ENCODE measurements at places on chromosomes 2 and 18.

DNA sequence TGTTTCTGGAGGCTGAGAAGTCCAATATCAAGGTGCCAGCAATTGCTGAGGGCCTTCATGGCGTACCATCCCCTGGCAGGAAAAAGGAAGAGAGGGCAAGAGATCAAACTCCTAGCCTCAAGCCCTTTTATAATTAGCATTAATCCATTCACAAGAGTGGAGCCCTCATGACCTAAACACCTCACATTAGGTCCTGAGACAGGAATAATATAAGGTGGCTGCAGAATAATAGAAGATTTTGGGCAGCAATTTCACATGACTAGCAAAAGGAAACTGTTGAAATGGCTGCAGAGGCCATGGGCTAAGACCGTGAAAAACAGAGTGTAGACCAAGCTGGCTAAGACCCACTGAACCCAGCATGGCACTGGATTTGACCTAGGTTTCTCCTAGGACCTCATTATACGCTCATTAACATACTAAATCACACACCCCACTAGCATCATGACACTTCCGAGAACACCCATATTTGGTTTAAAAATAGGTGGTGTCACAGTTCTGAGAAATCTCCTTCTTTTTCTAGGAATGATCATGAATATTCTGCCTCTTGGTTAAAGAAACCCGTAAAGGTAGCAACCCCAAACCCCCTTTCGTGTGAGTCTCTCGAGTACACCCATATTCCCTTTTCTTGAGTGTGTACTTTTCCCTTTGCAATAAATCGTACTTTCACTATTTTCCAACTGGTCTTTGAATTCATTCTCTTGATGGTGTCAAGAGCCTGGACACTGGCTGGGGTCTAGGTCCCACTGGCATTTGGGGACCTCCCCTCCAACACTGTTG, 3.1 kb upstream of the MYCN start:
- DNase-seq, result no peak

DNA sequence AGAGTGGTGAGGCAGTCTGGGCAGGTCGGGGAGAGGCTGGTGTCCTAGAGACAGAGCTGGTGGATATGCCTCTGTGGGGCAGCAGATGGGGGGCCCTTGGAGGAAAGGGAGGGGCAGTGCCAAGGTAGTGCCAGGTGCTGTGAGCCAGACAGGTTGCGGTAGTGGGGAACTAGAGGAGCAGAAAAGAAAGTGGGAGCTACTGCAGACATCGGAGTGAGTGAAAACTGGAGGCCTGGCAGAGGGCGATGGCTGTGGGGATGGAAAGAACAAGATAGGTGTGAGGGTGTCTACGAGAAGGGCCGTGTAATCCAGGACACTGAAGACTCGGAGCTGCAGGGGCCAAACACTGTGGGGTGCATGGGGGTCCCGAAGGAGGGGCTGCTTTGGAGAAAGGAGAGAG, 21.7 kb downstream of the C1QL2 start:
- DNase-seq, result no peak

GRCh38 chr2:68537809-68538208, 70.4 kb downstream of the APLF start:
- no peak for DNase-seq

- DNase-seq, result no peak
Measured at GRCh38 chr2:239727776-239728600, 297.2 kb downstream of the NDUFA10 start.

- DNase-seq, result no peak
Measured at GRCh38 chr18:37385846-37386778, 179.5 kb downstream of the CELF4 start.

DNA sequence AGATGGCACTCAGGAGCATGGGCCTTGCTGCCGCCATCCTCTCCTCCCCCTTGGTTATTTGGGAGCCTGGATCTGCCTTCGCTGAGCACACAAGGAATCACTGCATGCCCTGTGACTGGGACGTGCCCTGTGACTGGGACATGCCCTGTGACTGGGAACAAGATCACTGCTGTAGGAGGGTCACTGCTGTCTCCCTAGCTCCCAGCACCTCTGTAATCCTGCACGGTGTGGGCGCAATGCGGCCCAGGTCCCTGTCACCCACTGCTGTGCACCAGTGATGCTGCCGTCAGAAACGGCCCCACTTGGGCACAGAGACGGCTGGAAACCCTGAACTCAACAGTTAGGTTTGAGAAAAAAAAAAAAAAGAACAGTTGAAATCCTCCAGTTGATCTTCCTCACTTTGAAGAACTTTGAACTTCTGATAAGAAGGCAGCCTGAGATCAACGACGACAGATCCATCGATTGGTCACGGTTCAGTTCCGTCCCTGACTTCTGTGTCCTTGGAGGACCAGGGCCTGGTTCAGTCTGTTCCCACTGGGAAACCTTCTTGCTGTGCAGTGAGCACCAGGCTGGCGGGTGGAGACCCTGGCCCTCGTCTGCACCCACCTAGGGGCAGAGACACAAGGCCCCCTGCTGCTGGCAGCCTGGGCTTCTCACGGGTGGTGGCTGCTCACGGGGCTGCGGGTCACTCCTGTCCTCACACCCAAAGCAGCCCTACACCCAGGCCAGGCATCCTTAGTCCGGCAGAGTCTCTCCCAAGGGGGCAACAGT, 125.9 kb downstream of the PXDN start:
- DNase-seq, result no peak

GRCh38 chr2:51662187-51662586, 630.3 kb upstream of the NRXN1 start:
- no peak for DNase-seq

DNA sequence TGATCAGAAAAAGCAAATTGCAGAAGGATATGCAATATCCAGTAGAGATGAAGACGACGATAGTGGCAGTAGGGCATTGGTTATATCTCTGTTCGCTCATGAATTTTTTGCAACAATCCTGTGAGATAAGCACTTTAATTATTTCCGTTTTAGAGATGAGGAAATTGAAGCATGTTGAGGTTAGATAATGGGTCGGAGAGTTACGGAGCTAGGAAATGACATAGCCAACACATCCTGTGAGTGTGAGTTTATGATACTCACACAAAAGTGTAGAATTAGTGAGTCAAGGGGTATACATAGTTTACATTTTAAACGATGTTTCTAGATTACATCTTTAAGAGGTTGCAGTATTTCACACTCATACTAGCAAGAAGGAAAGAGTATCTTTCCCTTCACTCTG, 123.1 kb upstream of the ARL4C start:
- DNase-seq, result no peak

DNA sequence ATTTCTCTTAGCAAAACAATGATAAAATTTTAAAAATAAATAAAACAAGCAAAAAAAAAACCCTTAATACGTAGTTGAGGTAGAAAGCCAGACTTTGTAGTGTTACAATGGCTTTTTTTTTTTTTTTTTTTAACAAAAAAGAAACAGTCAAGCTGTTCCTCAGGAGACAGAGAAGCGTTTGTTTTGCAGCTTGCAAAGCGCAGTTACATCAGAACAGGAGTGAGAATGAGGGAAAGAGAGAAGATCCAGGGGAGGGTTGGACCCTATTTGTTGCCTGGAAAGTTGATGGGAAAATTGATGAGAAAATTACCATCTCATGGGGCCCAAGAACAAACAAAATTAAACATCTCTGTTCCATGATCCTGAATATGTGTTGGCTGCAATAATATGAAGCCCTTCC, 146.5 kb downstream of the NETO1 start:
- no peak for DNase-seq

GRCh38 chr2:204335451-204336058, 209.7 kb upstream of the PARD3B start:
- DNase-seq, result no peak

DNA sequence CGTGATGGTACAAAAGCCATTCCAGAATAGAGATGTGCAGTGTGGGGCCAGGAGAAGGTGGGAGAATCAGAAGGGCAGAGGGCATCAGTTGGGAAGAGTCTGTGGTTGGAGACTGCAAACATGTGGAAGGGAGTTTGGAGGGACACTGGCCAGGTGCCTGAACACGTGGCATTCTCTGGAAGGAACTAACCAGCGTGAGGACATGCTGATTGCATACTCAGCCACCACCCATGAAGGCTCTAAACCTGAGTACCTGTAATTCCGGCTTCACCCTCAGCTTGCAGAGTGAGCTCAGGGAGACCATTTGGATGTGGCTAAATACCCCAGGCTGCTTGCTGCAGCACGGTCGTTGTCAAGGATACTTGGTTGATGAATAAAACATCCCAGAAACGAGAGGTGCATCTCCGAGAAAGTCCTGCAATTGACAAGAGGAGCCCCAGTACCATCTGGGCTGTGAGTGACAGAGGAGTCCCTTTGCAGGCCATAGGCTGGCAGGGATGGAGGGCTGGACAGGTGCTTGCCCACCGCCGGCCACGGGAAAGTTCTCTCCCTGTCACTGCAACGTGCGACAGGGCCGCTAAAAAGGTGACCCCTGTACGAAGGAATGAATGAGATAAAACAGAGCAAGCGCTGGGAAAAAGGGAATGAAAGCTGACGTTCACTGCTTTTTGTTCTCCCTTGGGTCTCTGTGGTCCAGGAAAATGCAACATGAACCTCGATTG, 5.0 kb downstream of the ACKR3 start:
- no peak for DNase-seq

DNA sequence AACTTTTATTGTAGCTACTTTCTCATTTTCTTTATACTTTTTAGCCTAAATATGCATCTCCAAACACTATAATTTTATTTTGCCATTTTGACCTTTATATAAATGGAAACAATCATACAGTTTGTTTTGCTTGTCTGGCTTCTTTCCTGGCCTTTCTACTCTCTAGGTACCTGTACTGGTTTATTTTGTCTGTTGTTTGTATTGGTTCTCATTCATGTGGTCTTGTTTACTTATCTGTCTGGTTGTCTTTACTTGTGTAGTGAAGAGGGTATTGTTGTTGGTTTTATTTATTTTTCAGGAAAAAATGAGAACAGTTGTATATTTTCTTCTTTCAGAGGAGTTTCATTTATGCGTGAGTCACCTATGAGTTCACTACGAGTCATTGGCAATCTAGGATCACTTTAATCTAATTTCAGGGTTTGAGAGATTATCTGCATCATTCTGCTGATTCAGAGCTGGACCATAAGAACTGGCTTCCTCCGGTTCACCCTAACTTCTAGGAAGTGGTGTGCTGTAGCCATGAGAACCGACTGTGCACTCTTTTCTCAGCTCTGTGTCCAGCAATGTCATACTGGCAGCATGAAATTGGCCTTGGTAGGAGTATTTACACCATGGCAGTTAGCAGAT, 33.1 kb upstream of the HDAC4 start:
- no peak for DNase-seq

DNA sequence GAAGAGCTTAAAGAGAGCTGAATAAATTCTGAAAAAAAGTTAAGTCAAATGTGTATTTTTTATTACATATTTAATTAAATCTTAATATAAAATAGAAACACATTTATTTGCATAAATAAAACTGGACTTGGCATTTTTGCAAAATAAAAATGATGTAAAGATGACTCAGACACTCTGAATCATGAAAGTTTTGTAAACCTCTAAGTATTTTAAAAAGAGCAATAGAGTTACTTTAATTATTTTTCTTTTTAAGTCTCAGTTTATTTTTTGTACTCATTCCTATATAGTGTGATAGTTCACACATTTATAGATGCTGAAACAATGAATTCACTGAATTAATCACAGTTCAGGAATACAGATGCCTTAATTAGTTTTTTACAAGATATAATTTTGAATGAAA, 109.9 kb upstream of the DTNA start:
- no peak for DNase-seq

DNA sequence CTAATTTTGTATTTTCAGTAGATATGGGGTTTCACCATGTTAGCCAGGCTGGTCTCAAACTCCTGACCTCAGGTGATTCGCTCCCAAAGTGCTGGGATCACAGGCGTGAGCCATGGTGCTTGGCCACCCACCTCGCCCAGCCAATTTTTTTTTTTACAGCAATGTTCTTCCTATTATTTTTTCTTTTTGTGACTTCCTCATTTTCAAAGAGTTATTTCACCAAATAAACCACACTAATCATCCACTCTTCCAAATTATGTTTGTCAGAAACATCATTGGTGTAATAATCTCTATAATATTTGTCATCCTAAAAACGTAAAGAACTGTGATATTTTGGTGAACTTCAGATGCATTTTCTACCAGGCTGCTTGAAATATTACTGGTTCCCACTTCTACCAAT, 16.3 kb upstream of the PDCL3 start:
- no peak for DNase-seq

- no peak for DNase-seq
Measured at GRCh38 chr2:237244976-237245646, 159.4 kb downstream of the COPS8 start.

DNA sequence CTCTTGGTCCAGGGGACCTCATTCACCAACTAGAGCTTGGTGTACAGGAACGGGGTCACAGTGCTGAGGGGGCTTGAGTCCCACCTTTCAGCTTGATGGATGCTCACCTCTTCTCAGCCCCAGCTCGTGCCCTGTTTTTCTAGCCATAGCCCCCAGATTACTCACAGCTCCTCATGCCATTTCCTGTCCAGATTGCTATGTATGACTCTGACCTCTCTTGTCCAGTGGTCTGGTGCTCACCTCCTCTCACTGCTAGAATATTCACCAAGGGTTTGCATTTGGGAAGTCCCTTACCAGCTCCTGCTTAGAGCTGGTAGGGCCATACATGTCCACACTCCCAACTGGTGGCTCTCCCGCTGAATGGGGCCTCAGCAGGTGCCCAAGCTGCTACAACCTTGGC, 5.9 kb downstream of the LBX2 start:
- DNase-seq, result no peak

GRCh38 chr18:48621815-48622555, 83.2 kb downstream of the CTIF start:
- DNase-seq, result no peak

DNA sequence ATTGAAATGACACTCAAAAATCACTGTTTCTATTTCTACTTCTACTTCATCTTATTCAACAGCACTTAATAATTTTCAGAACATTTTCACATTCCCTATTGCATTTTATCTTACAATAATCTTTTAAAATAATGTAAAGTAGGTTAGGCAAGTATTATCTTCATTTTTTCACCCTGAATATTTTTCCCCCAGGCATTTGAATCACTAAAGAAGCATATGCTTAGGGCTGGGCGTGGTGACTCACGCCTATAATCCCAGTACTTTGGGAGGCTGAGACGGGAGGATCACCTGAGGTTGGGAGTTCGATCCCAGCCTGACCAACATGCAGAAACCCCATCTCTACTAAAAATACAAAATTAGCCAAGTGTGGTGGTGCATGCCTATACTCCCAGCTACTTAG, 6.7 kb downstream of the WDCP start:
- no peak for DNase-seq

DNA sequence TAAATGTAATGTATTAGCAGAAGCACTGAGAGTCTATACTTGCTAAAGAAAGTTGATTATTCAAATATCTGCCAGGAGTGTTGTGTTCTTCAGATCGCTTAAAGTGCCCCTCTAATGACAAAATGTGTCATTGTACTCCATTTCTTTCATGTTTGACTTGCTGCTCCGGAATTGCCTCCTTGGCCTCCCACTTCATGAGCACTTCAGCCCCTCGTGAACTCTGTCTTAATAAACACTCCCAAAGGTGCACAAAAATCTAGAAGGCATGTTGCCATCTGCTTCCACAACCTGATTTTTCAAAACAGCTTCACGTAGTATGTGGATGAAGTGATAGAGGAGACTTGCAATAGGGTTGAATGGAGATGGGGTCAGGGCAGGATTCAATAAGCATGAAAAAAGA, 396.1 kb downstream of the TDRD15 start:
- no peak for DNase-seq

GRCh38 chr2:143948710-143949109, 571.2 kb downstream of the ZEB2 start:
- no peak for DNase-seq

- no peak for DNase-seq
Measured at GRCh38 chr2:232097260-232097659, 135.7 kb downstream of the DIS3L2 start.

- no peak for DNase-seq
Measured at GRCh38 chr18:49170925-49171505, 220.2 kb upstream of the SMAD7 start.

All from stimulated activated CD4-positive, alpha-beta T cell treated with anti-CD3 and anti-CD28 coated beads, Interleukin-1b, Interleukin-23, amount 100 ng/mL, for 1 hour (primary cell).